ENCODE measurements at places on chromosomes 3 and 15. TPM values are rescaled to one million over a fixed set of nuclear protein-coding genes. Genes with fewer than 3 reads are reported as not detected.

Gene UROC1
- polyA plus RNA-seq, result not detected

Gene C3orf85
- polyA plus RNA-seq, result not detected

Gene POC1A
- 40.0 TPM for polyA plus RNA-seq

Gene DUOXA2
- not detected for polyA plus RNA-seq

Gene GOLGA6A
- polyA plus RNA-seq, result not detected

Gene NOX5
- polyA plus RNA-seq, result not detected

Gene ZNF621
- 5.8 TPM for polyA plus RNA-seq

Gene SUCNR1
- not detected for polyA plus RNA-seq

Gene TM6SF1
- polyA plus RNA-seq, result 2.7 TPM

Gene SLC22A14
- not detected for polyA plus RNA-seq

Gene GOLGA6B
- polyA plus RNA-seq, result not detected

Gene SH2D7
- polyA plus RNA-seq, result not detected

Gene FAM3D
- not detected for polyA plus RNA-seq

Gene CCR9
- 0.73 TPM for polyA plus RNA-seq

Gene VEPH1
- polyA plus RNA-seq, result not detected

Gene CFAP100
- polyA plus RNA-seq, result not detected

Gene COL6A6
- polyA plus RNA-seq, result not detected

Gene TSC22D2
- 7.3 TPM for polyA plus RNA-seq

Gene ADAMTS17
- polyA plus RNA-seq, result not detected

Gene ARRDC4
- polyA plus RNA-seq, result 0.03 TPM

Gene ALDH1L1
- polyA plus RNA-seq, result 0.40 TPM

Gene MESP1
- polyA plus RNA-seq, result 1.00 TPM

Gene RUBCN
- 51.2 TPM for polyA plus RNA-seq

Gene PIGZ
- 1.00 TPM for polyA plus RNA-seq

Gene CNTN6
- polyA plus RNA-seq, result not detected

Gene GOLGA6L10
- 0.84 TPM for polyA plus RNA-seq

Gene SCAMP2
- polyA plus RNA-seq, result 158 TPM

Gene SLC22A13
- not detected for polyA plus RNA-seq

Gene WDR82
- 15.8 TPM for polyA plus RNA-seq

Gene EFL1
- polyA plus RNA-seq, result 25.3 TPM

Gene SOX14
- polyA plus RNA-seq, result not detected

Gene CHCHD4
- polyA plus RNA-seq, result 36.4 TPM

Gene MORC1
- polyA plus RNA-seq, result not detected

Gene CYP8B1
- polyA plus RNA-seq, result not detected

Gene AP2M1
- 356 TPM for polyA plus RNA-seq

Gene CCPG1
- polyA plus RNA-seq, result 13.0 TPM

Data from GM12878 (cell line).